Type B pancreatic cell (in vitro differentiated cells): ENCODE measurements at places on chromosomes 7 and 10. TPM values are rescaled to one million over a fixed set of nuclear protein-coding genes. Genes with fewer than 3 reads are reported as not detected.

- DNase-seq, result no peak
Measured at GRCh38 chr7:1725199-1725690, 55.2 kb downstream of the ELFN1 start.

CFAP43 gene
- 1.6 and 7.6 TPM in 2 replicates for total RNA-seq

DNA sequence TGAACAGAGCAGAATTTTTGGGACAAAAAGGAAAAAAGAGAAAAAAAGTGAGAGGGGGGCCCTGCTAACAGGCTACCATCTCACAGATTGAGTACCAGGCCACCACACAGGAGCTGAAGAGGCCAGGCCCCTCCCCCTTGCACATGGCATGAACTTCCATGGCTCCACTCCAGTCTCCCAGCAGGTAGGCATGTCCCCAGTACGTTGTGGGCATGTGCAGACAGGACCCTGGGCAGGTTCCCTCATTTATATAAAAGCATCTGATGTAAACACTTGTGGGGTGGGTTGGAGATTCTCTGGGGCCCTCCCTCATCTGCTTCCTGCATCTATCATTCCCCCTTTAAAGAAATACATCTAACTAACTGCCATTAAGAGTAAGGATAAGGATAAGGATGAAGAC, 45.0 kb upstream of the AKR1C1 start:
- no peak for DNase-seq

PVRIG gene
- not detected in 2 replicates for total RNA-seq

VSTM4 gene
- total RNA-seq, result 0.12 and 2.6 TPM in 2 replicates

DNA sequence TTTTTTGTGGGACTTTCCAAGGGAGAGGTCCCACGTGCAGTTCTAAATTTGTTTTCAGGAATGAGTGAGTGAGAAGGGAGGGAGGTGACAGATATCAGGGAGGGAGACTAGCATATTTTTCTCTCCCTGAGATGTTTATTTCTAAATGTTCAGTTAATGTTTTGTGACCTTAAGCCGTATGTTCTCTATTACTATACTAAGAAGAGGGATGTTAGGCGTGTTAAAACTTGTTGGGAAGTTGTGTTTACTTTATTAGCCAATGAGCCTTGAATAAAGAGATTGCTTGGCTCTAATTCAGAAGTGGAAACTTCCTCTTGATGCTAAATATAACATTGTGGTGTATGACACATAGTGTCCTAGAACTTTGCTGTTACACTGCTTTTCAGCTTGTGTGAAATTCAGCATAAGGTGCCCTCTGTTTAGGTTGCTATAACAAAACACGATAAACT, 37.3 kb downstream of the DNAH11 start:
- DNase-seq, result no peak

TUBB8 gene
- total RNA-seq, result 0.29 and 0.46 TPM in 2 replicates

IL2RA gene
- total RNA-seq, result not detected in 2 replicates

- no peak for DNase-seq
Measured at GRCh38 chr10:36634916-36635315, 490.5 kb upstream of the ANKRD30A start.

- DNase-seq, result no peak
Measured at GRCh38 chr10:4250587-4250887, 465.5 kb upstream of the KLF6 start.

HOXA7 gene
- 3.2 and 6.2 TPM in 2 replicates for total RNA-seq

DNA sequence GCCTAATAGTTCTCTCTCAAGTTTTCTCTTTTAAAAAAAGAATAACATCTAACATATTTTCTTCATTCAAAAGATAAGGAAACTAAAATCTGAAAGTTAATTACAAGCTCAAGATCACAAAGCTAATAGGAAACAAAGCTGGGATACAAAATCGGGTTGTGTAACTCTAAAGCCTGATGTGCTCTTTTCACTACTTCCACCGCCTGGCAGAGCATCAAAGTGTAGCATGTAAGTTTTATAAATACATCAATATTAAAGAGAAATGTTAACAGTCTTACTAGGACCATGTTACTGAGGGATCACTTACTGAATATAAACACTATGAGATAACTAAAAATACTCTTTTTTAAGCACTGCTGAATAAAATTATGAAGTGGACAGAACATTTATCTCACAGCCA, 97.2 kb downstream of the KMT2C start:
- no peak for DNase-seq

DNA sequence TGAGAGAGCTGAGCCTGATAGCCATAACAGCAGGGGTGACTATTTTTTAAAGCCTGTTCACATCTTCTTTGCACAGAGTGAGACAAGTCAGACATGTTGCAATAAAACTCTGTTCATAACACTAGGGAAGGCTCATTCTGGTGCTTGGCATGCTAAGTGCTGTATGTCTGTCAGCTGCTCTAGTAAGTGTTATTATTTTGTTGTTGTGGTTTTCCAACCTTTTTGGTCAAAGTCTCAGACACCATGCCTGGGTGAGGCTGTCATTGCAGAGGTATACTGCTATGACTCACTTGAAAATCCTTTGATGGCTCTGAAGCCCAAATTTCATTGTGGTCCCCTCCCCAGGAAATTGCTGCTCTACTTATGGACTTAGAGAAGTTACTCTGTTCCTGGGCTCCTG, 129.7 kb downstream of the ADRA2A start:
- DNase-seq, result no peak

DNA sequence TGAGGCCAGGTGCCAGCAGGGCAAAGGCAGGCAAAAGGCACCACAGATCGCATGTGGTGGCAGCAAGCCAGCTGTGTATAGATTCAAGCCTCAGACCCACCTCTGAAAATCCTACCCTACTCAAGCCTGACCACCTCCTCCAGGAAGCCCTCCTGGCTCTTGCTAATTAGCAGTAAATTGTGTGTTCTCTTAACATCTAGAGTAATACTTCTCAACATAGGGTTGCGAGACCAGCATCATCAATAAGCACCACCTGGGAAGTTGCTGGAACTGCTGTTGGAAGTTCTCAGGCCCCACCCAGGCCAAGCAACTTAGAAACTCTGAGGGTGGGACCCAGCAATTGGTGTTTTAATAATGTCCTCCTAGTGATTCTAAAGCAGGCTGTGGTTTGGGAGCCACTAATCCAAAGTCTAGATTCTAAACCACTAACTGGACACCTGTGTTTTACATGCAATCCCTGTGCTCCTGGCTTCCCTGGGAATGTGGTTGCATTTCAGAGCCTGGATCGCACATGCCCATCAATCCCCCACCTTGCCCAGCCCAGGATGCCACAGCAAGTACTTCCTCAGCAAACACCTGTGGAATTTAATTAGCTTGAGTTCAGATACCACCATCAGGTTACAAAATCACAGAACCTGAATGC, 46.2 kb downstream of the KCNMA1 start:
- DNase-seq, result no peak

VWC2 gene
- total RNA-seq, result 0.33 and 0.60 TPM in 2 replicates

DNA sequence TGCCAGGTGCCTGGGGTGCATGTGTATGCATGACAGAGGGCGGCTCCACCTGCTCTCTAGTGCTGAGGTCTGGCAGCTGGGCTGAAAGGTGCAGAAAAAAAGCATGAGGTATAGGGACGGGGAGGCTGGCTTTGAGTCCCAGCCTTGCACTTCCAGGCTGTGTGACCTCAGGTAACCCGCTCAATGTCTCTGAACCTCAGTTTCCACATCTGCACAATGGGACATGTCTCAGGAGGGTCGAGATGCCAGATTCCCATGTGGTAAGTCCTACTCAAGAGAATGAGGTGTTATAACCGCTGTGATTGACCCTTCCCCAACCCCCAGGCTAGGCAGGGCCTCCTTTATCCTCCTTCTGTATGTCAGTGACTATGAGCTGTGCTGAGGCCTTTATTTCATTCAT, 48.8 kb downstream of the ARHGAP22 start:
- no peak for DNase-seq

DNA sequence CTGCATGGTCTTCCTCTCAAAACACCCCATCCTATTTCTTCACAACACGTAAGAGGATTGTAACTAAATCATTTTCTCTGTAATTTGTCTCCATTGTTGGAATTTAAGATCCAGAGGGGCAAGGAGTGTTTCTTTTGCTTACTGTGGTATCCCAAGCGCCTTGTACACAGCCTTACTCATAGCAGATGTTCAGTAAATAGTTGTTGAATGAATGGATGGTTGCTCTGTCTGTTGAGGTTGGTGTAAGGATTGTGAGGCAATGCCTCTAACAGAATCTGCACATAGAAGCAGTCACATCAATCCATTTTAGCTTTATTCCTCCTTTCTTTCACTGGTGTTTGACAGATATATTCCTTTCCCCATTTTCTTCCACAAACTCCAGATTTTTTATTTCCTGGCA, 90.1 kb downstream of the ZNF365 start:
- DNase-seq, result no peak

DNA sequence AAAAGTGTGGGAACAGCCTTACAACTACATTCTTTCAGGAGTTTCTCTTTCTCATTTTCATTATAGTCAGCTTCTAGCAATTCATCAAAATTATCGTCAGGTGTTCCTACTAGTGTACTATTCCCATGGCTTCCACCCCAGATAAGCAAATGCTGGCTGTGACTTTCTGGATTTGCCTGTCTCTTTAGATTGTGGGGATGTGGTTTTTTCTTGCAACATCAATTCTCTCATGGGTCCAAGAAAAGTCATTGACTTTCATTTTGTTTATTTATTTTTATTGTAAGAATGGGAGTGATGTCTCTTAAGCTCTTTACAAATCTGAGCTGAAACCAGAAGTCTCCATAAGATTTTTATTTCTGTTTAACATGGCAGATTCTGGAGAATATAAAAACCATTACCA, 349.7 kb upstream of the SEMA3C start:
- no peak for DNase-seq

DNA sequence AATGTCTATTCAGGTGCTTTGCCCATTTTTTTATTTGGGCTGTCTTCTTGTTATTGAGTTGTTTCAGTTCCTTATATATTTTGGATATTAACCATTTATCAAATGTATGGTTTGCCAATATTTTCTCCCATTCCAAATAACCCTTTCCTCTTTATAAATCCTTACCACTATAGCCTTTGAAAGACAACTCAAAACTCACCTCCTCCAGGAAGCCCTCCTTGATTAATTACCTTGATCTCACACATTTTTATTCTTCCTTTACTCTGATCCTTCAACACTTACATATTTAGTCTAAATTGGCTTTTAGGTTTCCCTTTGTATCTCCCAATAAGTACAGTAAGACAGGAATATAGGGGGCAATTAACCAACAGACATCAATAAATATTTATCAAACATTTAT, 42.9 kb downstream of the NRCAM start:
- no peak for DNase-seq

RASSF4 gene
- 22.7 and 27.9 TPM in 2 replicates for total RNA-seq

CDHR1 gene
- 0.41 and 0.93 TPM in 2 replicates for total RNA-seq

- DNase-seq, result no peak
Measured at GRCh38 chr10:84395581-84395980, 67.2 kb downstream of the CCSER2 start.

GRCh38 chr10:85864173-85864549, 502.4 kb downstream of the GRID1 start:
- no peak for DNase-seq

DNA sequence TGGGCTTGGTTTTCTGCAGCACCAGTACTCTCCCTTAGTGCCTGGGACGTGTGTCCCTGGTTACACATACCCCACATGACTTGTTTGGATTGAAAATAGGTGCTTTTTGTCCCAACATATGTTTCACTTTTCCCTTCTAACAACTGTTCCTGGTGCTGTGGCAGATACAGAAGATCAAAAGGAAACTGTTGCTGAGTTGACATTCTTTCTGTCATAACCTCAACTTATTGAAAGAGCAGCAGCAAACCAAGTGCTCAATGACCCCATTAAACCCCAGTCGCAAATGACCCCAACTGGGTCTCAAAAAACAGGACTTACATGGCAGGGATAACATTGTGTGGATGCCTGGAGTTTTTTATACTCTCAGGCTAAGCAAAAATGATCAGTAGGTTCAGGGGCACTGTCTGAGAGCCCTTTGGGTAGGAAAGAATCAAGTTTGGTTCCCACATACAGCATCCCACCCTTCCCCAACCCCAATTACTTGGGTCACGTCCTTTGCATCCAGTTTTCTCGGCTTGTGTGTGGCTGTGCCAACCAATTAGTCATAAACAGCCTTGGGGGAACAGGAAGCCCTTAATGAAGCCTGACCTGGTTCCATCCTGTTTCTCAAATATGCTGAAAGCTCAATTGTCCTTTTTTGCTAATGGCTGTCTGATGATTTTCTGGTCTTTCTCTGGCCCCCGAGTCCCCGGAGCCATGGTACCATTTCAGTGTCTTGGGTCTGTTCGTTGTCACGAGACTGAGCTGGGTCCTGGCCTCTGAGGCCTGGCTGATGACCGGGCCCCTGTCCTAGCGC, 4.9 kb downstream of the HKDC1 start:
- DNase-seq, result no peak

- no peak for DNase-seq
Measured at GRCh38 chr7:95684037-95684436, 87.7 kb upstream of the PDK4 start.

GBX1 gene
- total RNA-seq, result 0.26 and 0.41 TPM in 2 replicates

KEL gene
- total RNA-seq, result 1.6 and 2.8 TPM in 2 replicates

DNA sequence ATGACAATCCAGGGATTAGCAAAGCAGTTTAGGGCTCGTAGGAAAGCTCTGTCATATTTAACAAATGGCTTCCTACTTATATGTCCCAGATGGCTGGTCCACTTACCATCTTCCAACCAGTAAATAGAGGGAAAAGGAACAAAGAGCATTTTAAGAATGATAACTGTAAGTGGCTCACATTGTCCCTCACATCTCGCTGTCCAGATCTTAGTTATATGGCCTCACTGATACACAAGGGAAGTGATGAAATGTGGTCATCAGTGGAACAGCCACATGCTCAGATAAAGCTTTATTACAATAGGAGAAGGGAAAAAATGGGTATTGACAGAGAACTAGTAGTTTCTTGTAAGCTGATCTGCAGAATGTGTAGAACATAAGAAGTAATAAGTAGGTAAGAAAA, 35.8 kb downstream of the IQUB start:
- no peak for DNase-seq

DNA sequence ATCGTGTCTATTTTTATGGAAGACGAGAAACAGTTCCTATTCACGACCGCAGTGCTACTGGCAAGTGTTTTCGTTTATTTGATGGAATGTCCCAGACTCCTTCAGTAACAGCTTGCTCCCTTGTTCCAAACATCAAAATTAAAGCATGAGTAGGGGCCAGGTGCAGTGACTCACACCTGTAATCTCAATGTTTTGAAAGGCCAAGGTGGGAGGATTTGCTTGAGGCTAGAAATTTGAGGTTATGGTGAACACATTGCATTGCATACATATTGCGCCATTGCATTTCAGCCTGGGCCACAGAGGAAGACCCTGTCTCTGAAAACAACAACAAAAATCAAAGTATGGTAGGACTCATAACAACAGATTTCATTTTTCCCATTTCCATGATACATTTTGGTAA, 22.8 kb downstream of the PTTG1IP2 start:
- no peak for DNase-seq

- no peak for DNase-seq
Measured at GRCh38 chr7:139682136-139683013, 95.4 kb downstream of the HIPK2 start.

SFTPA1 gene
- 0.22 and 5.9 TPM in 2 replicates for total RNA-seq
